ENCODE measurements at places on chromosomes 2 and 18.

- no peak for DNase-seq
Observed at GRCh38 chr2:119259296-119259860, 35.7 kb downstream of the STEAP3 start.

- DNase-seq, result no peak
Observed at GRCh38 chr2:210496512-210496911, 20.0 kb upstream of the LANCL1 start.

GRCh38 chr18:5103286-5103685, 93.8 kb downstream of the AKAIN1 start:
- DNase-seq, result no peak

DNA sequence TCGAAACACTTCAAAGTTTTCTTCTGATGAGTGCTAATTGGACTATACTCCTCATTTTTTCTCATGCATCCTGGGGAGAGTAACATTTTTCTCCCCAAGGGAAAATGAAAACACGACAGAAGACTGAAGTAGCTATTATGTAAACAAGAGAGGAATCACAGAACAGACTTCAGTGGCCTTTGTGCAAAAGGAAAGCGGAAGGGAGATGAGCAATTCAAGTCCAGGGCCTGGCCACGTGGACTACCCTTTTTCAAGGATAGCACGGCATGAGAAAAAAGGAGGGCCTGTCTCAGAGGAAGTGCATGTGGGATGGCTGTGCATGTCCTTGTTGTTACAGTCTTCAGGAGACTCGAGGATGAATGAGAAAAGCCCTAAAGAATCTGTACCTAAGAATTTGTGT, 43.8 kb upstream of the KCNE4 start:
- DNase-seq, result no peak

DNA sequence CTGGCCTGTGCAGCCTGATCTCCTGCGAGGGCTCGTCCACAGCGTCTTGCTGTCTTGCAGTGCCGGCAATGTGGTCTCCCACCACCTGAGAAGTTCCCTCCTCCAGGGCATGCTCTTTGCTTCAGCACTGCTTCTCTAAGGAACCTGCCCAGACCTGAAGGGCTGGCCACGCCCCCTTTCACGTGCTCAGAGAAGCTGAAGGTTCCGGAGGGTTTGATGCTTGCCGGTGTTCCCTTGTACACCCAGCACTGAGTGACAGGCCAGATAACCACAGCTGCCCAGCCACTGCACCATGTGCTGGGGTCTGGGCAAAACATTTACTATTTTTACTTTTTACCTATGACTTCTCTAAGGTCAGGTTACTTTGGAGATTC, 1.7 kb upstream of the POLR2D start:
- DNase-seq, result peak; percentile 92

- no peak for DNase-seq
Observed at GRCh38 chr18:41043876-41044275, 911.2 kb upstream of the PIK3C3 start.

DNA sequence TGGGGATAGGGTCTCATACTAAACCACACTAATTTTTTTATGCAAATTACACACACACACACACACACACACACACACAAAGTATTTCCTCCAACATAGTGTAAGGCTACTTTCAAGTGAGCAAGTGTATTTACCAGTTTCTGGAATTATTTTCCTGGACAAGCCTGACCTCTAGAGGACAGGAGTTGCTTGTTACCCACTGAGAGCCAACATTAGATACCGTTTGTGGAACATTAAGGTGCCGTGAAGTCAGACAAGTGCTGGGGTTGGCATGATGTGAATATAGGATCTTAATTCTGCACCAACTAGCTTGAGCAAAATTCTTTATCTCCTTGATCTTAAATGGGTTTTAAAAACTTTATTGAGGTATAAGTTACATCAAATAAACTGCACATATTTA, 39.3 kb upstream of the SERPINB2 start:
- DNase-seq, result peak; percentile 84

DNA sequence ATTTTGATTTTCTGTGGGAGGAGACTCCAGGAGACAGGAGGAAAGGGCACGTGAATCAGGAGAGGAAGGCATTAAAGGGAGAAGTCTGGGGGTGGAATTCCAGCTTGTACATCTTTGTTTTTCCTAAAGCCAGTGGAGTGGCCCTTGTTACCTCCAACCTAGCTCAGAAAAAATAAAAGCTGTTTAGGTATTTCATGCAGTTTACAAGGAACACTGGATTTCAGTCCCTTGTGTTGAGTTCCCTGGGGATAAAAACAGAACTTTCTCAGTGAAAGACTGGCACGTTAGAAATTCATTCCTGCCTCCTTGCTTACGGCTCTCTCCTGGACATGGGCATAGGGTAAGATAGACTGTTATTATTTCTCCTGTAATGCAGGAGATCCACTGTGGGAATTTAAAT, 170.2 kb downstream of the ZEB2 start:
- no peak for DNase-seq

DNA sequence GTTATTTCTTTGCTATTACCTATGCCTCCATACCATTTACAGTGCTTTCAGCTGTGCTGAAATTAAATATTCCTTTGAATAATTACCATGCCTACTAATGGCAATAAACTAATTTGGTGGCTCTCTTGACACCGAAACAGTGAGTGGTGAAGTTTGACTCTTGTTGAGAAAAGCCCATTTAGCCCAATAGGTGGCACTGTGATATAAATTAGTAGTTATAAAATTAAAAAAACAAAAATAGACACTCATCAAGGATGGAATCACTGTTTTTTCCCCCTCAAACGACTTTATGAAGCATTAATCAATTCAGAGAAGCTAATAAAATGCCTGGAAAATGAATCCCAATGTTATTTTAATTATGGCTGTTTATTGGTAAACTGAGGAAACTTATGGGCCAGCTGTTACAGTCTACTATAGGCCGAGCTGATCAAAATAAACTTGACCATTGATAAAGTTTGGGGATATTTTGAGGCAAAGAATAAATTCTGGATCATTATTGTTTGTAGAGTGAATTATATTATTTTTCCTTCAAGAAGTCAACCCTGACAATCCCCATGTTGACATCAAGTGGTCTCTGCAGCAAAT, 339.6 kb downstream of the TRIB2 start:
- peak; percentile 45 for DNase-seq

DNA sequence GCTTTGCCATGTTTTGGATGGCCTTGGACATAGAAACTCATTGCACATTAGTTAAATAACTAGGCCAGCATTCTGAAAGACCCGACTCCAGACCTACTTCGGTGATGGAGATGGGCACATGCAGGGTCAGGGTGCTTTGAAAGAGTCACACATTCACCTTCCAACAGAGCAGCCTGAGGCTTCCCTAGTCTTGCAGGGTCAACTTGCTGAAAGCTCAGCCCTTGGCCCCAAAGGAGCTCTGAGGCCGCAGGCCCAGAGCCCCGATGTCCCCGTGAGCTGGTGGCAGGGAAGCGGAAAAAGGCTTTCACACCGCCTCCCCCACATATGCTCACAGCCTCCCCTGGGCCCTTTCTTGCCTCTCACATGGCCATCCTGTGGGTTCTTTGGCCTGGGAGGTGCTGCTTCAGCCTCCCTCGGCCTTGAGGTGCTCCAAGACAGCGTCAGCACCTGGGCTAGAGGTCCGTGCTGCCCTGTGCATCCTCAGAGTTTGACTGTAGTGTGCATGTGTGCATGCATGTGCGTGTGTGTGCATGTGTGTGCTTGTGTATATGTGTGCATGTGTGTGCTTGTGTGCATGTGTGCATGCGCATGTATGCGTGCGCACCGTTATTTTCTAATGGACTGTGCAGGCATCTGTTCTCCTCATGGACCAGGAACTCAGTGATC, 21.6 kb downstream of the LDLRAD4 start:
- DNase-seq, result no peak

DNA sequence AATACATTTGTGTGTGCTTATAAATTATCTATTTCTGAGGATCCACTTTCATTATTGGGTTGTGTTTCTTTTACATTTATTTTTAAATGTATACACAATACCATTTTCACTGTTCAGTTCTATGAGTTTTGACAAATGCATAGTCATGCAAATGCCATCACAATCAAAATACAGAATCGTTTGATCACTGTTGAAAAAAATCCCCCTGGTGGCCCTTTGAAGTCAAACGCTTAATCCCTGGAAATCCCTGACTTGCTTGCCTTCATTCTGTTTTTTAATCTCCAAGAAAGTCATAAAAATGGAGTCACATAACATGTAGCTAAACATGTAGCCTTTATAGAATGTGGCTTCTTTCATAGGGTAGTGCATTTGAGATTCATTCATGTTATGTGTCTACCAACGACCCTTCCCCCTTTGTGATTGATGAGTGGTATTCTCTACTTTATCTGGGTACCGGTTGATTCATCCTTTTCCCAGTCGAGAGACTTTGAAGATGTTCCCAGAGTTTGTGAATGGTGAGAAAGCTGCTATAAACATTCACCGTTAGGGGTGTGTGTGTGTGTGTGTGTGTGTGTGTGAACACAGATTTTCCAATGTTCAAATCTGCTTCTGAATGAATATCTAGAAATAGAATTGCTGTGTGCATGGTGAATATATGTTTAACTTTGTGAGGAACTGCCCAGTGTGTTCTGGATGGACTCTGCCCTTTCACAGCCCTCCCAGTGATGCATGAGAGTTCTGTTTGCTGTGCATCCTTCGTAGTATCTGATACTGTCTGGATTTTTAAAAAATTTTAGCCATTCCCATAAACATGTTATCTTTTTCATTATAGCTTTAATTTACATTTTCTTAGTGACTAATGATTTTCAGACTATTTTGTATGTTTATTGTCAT, 173.6 kb downstream of the GALR1 start:
- DNase-seq, result no peak

- DNase-seq, result no peak
Observed at GRCh38 chr2:9391961-9392720, 31.2 kb downstream of the ITGB1BP1 start.

GRCh38 chr18:58042826-58043490, 1.1 kb upstream of the NEDD4L start:
- no peak for DNase-seq

DNA sequence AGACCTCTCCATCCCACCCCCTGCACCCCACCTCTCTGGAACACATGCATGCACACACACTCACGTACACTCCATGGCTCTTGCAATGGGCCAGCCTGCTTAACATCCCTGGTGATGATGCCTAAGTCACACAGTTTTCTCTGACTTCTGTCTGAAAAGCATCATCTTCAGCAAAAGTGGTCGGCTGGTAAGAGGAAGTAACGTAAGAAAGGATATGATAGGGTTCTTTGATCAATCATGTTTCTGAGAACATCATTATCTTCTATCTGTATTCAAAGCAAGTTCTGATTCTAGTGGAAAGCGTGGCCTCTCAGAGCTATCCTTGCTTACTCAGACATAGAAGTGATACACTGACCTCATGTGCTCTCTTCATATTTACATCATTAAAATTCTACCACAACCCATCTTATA, 11.4 kb upstream of the NDUFV2 start:
- DNase-seq, result no peak

DNA sequence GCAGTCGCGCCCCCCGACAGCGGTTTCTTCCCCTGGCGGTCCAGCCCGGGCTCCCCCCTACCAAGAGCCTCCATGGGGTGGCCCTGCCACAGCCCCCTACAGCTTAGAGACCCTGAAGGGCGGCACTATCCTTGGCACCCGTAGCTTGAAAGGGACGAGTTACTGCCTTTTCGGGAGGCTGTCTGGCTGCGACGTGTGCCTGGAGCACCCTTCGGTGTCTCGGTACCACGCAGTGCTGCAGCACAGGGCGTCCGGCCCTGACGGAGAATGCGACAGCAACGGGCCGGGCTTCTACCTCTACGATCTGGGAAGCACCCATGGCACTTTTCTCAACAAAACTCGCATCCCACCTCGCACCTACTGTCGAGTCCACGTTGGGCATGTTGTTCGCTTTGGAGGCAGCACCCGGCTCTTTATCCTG, 475 bp downstream of the SLC4A1AP start:
- DNase-seq, result no peak

DNA sequence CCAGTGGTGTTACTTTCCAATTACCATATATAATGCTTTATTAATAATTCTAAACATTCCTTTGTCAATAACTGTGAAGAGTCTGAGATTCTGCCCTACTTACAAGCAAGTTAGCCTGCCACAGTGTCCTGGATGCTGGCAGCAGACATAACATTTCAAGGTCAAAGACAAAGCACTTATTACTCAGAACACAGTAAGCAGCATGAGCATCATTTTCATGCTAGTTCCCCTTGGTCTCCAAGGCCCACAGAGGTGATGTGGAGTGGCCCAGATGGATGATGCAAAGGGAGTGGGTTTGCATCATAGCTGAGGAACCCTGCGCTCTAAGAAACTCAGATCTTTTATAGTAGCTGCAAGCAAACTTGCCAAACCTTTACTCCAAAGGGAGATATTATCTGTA, 349.7 kb downstream of the ZEB2 start:
- no peak for DNase-seq

DNA sequence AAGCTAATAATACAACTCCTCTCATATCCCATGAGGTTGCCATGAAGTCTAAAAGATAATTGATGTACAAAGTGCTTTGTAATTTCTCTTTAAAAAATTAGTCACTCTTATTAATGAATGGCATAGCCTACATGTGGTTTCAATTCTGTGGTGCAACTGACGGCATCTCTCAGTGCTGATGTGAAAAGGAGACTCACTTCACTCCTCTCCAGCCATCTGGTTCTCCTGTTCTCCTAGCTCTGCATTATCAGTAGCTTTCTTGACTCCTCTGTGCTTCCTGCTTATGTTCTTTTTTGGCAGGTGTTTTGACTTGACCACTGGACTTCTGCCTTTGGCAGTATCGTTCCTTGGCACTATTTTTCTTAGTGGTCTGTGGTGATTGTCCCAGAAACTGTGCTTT, 134.9 kb upstream of the ZFP36L2 start:
- no peak for DNase-seq

- DNase-seq, result peak; percentile 44
Observed at GRCh38 chr18:21167641-21168377, 56.2 kb upstream of the ROCK1 start.

DNA sequence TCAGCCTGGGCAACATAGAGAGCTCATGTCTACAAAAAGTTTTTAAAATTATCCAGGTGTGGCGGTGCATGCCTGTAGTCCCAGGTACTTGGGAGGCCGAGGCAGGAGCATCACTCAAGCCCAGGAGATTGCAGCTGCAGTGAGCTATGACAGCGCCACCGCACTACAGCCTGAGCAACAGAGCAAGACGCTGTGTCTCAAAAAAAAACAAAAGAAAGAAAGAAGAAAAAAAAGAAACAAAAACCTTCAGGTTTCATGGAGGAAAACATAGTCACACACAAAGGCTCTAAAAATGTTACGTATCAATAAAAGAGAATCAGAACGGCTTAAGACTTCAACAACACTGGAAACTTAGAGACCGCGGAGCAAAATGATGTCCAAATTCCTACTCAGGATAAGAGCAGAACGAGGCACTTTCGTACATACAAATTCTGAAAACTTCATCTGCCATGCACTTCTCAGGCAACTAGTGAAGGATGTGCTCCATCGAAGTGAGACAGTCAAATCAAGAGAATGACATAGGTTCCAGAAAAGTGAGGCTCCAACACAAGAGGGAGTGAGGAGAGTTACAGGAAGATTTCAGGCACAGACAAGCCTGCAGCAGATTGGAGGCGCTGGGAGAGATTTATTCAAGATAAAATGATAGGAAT, 4.4 kb downstream of the HDLBP start:
- DNase-seq, result no peak

Data from epithelial cell of esophagus (primary cell).